ENCODE measurements at places on chromosomes 12 and 14. TPM values are rescaled to one million over a fixed set of nuclear protein-coding genes. Genes with fewer than 3 reads are reported as not detected.

The IFI27 gene
- total RNA-seq: 209 TPM

The MON2 gene
- total RNA-seq: 14.4 TPM

The BRF1 gene
- 60.9 TPM for total RNA-seq

The OTOGL gene
- total RNA-seq: not detected

The SPX gene
- not detected for total RNA-seq

The KRT7 gene
- total RNA-seq: 153 TPM

The IL31 gene
- not detected for total RNA-seq

The ISCA2 gene
- total RNA-seq: 10.0 TPM

The FLRT2 gene
- 24.6 TPM for total RNA-seq

The GPR65 gene
- total RNA-seq: 0.32 TPM

DNA sequence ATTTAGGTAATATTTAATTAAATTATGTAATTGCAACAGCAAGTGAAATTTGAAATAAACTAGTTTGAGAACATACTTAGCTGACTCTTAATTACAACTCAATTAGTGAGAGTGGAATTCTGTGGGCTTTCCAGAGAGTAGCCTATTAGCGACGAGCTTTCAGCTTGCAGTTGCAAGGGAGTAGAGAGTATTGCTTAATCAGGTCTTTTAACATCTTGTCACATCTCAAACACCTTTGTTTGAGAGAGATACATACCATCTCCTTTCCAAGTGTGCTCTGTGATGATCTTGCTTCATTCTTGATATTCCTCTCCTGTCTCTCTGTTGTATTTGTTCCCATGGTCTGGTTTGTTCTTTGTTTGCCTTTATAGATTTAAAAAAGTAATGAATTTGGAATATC is 7.7 kb downstream of the PPP4R4 start:
- no peak overlapping the region for H3K27ac ChIP-seq
- H3K4me3 ChIP-seq: no peak overlapping the region
- H3K27me3 ChIP-seq: no peaks in the 10 kb centered on the region
- H3K4me1 ChIP-seq: no peaks in the 10 kb centered on the region
- no peaks in the 10 kb centered on the region for H3K36me3 ChIP-seq

- H3K4me1 ChIP-seq: no peaks in the 10 kb centered on the region
- H3K27ac ChIP-seq: no peak overlapping the region
- no peak for DNase-seq
- H3K4me3 ChIP-seq: no peak overlapping the region
- no peaks in the 10 kb centered on the region for H3K27me3 ChIP-seq
- H3K36me3 ChIP-seq: no peaks in the 10 kb centered on the region
Measured at GRCh38 chr12:117063162-117063911, 35.9 kb downstream of the TESC start.

- no peak overlapping the region for H3K27ac ChIP-seq
- no peaks in the 10 kb centered on the region for H3K36me3 ChIP-seq
- no peak for DNase-seq
Measured at GRCh38 chr12:107131832-107132616, 38.7 kb upstream of the CRY1 start.

GRCh38 chr14:93994919-93995682 is 2.0 kb upstream of the CCDC197 start:
- DNase-seq: peak; percentile 85
- H3K27ac ChIP-seq: peak overlapping the region; percentile 97
- no peaks in the 10 kb centered on the region for H3K27me3 ChIP-seq
- H3K36me3 ChIP-seq: no peaks in the 10 kb centered on the region
- peaks cover 9% of the 10 kb centered on the region for H3K4me1 ChIP-seq

GRCh38 chr14:34344318-34344717 is 117.7 kb downstream of the SPTSSA start:
- no peaks in the 10 kb centered on the region for H3K4me1 ChIP-seq
- H3K27ac ChIP-seq: no peak overlapping the region
- no peak for DNase-seq
- H3K27me3 ChIP-seq: no peaks in the 10 kb centered on the region
- H3K4me3 ChIP-seq: no peak overlapping the region

GRCh38 chr14:21723431-21724045 is 49.9 kb upstream of the OR4E1 start:
- H3K4me1 ChIP-seq: no peaks in the 10 kb centered on the region
- DNase-seq: no peak
- H3K36me3 ChIP-seq: no peaks in the 10 kb centered on the region
- no peak overlapping the region for H3K27ac ChIP-seq
- no peaks in the 10 kb centered on the region for H3K27me3 ChIP-seq

DNA sequence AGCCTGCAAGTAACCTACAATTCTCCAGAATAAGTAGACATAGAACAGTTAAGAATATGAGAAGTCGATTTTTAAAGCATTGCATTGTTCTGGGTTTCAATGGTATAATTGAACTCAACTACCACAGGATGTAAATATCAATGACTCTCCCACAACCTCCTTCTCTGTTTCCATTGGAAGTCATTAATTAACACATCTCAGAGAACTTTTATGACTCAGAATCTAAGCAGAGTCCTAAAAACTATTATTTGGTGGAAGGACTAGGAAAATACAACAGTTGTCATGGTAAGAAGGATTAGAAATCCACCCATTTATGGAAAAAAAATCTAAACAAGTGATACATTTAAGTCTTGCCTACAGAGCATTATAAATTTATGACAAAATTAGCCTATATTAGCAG is 21.1 kb upstream of the CPNE8 start:
- no peak overlapping the region for H3K27ac ChIP-seq
- no peaks in the 10 kb centered on the region for H3K36me3 ChIP-seq
- no peak overlapping the region for H3K4me3 ChIP-seq
- H3K27me3 ChIP-seq: no peaks in the 10 kb centered on the region

DNA sequence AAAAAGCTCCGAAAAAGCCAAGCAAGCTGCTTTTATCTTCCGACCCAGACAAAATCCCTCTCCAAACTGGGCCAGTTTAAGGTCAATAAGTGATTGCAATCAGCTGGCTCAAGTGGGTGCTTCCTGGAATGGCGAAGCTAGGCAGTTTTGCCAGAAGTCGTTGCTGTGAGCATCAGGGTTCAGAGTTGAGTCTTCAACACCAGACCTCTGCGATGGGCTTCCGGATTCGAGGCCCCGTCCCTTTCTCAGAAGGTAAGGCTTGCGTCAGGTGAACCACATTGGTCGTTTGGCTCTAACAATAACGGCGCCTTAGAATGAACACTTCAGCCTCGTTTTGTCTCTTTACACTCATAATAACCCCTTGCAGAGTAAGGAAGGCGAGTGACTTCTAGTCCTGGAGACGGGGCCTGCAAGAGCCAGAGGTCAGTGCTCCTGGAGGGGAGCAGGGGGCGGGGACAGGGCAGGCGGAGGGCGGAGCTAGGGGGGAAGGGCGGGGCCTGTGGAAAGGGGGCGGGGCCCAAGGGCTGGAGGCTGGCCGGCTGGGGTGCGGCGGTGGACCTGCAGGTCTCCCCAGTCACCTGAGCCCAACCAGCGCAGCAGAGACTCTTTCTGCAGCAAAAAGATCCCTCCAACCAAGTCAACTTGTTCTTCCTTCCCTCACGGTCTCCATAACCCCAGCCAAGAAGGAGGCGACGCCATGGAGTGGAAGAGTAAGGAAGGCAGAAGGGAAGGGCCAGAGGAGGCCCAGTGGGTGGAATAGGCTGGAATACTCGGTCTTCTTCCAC is 34.0 kb upstream of the NFYB start:
- no peak for DNase-seq
- no peaks in the 10 kb centered on the region for H3K4me1 ChIP-seq
- no peaks in the 10 kb centered on the region for H3K36me3 ChIP-seq
- no peak overlapping the region for H3K27ac ChIP-seq

DNA sequence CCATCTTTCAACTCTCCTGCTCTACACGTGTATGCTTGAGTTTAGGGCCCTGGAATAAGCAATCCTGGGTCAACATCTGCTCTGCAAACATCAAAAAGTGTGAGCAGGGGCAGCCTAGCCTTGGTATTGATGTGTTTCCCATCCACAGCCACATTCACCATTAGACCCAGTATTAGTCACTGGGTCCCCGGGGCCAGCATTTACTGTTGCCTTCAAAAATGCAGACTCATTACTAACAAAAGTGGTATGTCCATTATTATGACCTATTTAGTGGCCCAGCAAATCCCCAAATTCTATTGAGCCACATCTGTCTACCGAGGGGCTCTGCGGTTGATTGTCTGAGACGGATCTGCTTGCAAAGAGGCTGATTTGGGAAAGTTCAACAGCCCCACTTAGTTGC is 661.8 kb downstream of the DIO2 start:
- H3K27me3 ChIP-seq: no peaks in the 10 kb centered on the region
- no peak for DNase-seq
- no peak overlapping the region for H3K4me3 ChIP-seq

GRCh38 chr12:43235721-43236120 is 316.3 kb downstream of the ADAMTS20 start:
- H3K36me3 ChIP-seq: no peaks in the 10 kb centered on the region
- H3K4me1 ChIP-seq: no peaks in the 10 kb centered on the region
- no peak overlapping the region for H3K4me3 ChIP-seq
- H3K27ac ChIP-seq: no peak overlapping the region
- no peaks in the 10 kb centered on the region for H3K27me3 ChIP-seq

DNA sequence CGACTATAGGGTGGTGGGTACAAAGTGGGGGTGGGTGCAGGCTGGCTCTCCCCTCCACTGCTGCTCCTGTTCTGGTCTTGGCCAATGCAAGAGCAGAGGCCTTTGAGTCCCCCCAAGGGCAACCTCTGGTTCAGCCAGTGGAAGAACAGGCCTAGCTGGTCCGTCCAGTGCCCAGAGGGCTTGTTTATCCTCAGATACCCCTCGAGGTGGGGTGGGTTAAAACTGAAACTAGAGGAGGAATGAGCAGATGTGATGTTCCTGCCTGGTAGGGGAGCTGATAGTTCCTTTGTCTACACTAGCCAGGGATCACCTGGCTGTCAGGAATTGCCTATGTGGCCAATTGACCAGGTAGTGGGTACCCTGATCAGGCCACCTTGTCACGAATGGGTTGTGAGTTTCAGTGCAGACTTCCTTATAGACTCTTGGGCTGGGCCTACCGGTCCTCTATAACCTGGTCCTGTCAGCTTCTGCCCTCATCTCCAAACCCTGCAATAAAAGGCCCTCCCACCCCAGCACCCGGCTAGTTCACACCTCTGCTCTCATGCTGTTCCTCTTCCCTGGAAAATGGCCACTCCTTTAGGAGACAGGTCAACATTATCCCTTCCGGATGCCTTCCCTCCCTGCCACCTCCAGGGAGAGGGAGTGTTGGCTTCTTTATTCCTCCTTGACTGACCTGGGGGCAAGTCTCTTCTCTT is 10.7 kb upstream of the HSP90AA1 start:
- H3K4me1 ChIP-seq: no peaks in the 10 kb centered on the region
- H3K27ac ChIP-seq: no peak overlapping the region
- H3K36me3 ChIP-seq: peaks cover 6% of the 10 kb centered on the region
- H3K27me3 ChIP-seq: no peaks in the 10 kb centered on the region

GRCh38 chr14:38078393-38078792 is 129.3 kb upstream of the SSTR1 start:
- H3K27me3 ChIP-seq: no peaks in the 10 kb centered on the region
- no peaks in the 10 kb centered on the region for H3K36me3 ChIP-seq
- no peaks in the 10 kb centered on the region for H3K4me1 ChIP-seq
- H3K4me3 ChIP-seq: no peak overlapping the region

GRCh38 chr12:132200800-132201199 is 56.5 kb downstream of the NOC4L start:
- peaks cover 2% of the 10 kb centered on the region for H3K4me1 ChIP-seq
- no peak overlapping the region for H3K27ac ChIP-seq
- no peak for DNase-seq
- H3K4me3 ChIP-seq: no peak overlapping the region

GRCh38 chr12:53714004-53714403 is 13.2 kb downstream of the CALCOCO1 start:
- no peak overlapping the region for H3K4me3 ChIP-seq
- no peak overlapping the region for H3K27ac ChIP-seq
- H3K4me1 ChIP-seq: no peaks in the 10 kb centered on the region
- H3K27me3 ChIP-seq: no peaks in the 10 kb centered on the region
- no peak for DNase-seq
- H3K36me3 ChIP-seq: peaks cover 64% of the 10 kb centered on the region

DNA sequence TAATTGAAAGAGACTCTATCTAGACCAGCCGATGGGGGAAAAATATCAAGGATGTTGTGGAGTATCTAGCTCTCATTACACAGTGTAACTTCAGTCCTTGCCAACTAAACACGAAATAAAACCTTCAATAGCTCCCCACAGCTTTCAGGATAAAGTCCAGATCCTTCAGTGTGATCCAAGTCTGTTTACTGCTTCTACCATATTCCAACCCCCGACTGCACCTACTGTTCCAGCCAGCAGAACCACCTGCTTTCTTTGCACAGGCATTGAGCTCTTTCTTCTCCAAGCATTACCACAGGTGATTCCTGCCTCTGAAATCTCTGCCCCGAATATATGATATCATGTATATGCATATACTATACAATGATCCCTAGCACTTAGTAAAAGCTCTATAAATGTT is 2.2 kb upstream of the LRRC23 start:
- DNase-seq: no peak
- H3K36me3 ChIP-seq: no peaks in the 10 kb centered on the region
- H3K27ac ChIP-seq: no peak overlapping the region
- H3K4me1 ChIP-seq: no peaks in the 10 kb centered on the region
- H3K27me3 ChIP-seq: no peaks in the 10 kb centered on the region

- no peaks in the 10 kb centered on the region for H3K27me3 ChIP-seq
- no peak overlapping the region for H3K27ac ChIP-seq
Measured at GRCh38 chr12:25903603-25904245, 54.8 kb upstream of the RASSF8 start.

- no peak for DNase-seq
- no peak overlapping the region for H3K4me3 ChIP-seq
- H3K36me3 ChIP-seq: no peaks in the 10 kb centered on the region
Measured at GRCh38 chr14:77059276-77059915, 30.9 kb upstream of the IRF2BPL start.

GRCh38 chr14:53915364-53916014 is 41.1 kb downstream of the BMP4 start:
- H3K36me3 ChIP-seq: no peaks in the 10 kb centered on the region
- no peak overlapping the region for H3K4me3 ChIP-seq
- no peaks in the 10 kb centered on the region for H3K27me3 ChIP-seq
- no peak overlapping the region for H3K27ac ChIP-seq
- no peak for DNase-seq
- no peaks in the 10 kb centered on the region for H3K4me1 ChIP-seq

- peaks cover 30% of the 10 kb centered on the region for H3K36me3 ChIP-seq
- H3K27ac ChIP-seq: no peak within 1 kb of the TSS
- H3K4me3 ChIP-seq: peak within 1 kb of the TSS; percentile 51
- no peak for DNase-seq
Measured at GRCh38 chr12:49094160-49094974, at the start of gene DHH. Gene DHH (minus strand): TSS chr12:49094801. CDS start chr12:49094512, 289 bp downstream.

GRCh38 chr12:108358580-108358965 is 19.5 kb upstream of the CMKLR1 start:
- no peak for DNase-seq
- H3K27ac ChIP-seq: no peak overlapping the region
- no peaks in the 10 kb centered on the region for H3K36me3 ChIP-seq
- no peaks in the 10 kb centered on the region for H3K27me3 ChIP-seq
- H3K4me1 ChIP-seq: no peaks in the 10 kb centered on the region
- H3K4me3 ChIP-seq: no peak overlapping the region

DNA sequence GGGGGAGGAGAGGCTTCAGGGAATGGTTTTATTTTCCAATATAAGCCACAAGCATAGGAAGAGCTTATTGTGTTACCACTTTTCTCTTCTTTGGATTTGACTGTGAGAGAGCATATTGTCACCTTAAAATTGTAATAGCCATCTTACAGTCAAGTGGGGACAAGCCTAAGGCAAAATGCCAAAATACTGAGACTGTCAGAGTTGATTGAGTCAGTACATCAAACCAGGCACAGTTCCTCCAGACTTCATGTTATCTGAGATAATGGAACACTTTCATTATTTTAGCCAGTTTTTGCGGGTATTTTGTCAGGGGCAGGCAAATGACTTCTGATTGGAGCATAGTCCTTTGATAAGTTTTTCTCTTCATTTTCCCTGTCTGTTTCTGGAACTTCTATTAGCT is 19.5 kb upstream of the NUBPL start:
- no peaks in the 10 kb centered on the region for H3K4me1 ChIP-seq
- no peaks in the 10 kb centered on the region for H3K27me3 ChIP-seq
- no peaks in the 10 kb centered on the region for H3K36me3 ChIP-seq
- H3K4me3 ChIP-seq: no peak overlapping the region
- no peak for DNase-seq
